ENCODE measurements at places on chromosomes 2 and 18.

- DNase-seq, result no peak
Observed at GRCh38 chr2:75870133-75870532, 159.4 kb upstream of the GCFC2 start.

- no peak for DNase-seq
Observed at GRCh38 chr18:2526329-2526728, 45.0 kb downstream of the METTL4 start.

DNA sequence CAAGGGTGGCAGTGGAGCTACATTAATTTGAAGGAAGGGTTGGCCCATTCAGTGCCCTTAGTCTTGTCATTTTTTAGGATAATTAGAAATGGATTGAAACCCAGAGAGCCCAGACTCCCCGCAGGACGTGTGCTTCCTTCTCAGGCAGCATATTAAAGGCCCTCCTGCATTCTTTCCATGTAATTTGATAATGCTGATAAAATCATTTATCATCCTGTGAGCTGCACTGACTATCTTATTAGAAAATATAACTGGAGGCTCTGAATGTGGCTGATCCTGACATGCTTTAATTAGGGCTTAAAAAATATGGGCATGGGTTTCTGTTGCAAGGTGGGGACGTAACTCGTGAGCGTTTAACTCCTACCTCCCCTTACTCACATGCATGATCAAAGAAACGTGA lies 148.1 kb downstream of the ACKR3 start:
- no peak for DNase-seq

DNA sequence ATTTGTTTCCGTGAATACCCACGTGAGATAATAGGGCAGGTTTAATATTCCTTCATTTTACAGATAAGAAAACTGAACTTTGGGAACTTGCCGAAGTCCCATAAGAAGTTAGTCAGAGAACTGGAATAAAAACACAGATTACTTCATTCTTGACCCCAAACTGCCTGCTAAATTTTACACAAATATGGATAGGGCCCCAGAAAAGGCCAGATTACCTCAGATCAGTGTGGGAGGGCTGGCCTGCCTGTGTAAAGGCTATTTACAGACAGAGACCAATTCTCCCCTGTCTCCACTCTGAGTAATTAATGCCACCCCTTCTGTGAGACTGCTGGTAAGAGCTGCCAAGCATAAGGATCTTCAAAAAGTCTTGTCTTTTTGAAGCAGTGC lies 139.2 kb downstream of the MGAT5 start:
- no peak for DNase-seq

- DNase-seq, result no peak
Observed at GRCh38 chr18:3151399-3152264, 68.1 kb downstream of the MYOM1 start.

- DNase-seq, result no peak
Observed at GRCh38 chr2:71614976-71615766, 161.8 kb downstream of the DYSF start.

- no peak for DNase-seq
Observed at GRCh38 chr2:201006704-201007103, 43.2 kb upstream of the ORC2 start.

Measured in activated T-helper 1 cell treated with anti-CD3 and anti-CD28 coated beads, Interleukin-12 subunit alpha, Interleukin-12 subunit beta, Interleukin-2, Interleukin-4 antibody, amounts not matched to agents 30 ng/mL and 10 ng/mL and 1 ng/mL, durations not matched to agents 14 hours and 24 hours and 36 hours (primary cell).